Stimulated activated CD4-positive, alpha-beta T cell treated with anti-CD3 and anti-CD28 coated beads, Interleukin-4, amount 100 ng/mL, for 48 hours (primary cell): ENCODE measurements at places on chromosomes 1 and 21.

DNA sequence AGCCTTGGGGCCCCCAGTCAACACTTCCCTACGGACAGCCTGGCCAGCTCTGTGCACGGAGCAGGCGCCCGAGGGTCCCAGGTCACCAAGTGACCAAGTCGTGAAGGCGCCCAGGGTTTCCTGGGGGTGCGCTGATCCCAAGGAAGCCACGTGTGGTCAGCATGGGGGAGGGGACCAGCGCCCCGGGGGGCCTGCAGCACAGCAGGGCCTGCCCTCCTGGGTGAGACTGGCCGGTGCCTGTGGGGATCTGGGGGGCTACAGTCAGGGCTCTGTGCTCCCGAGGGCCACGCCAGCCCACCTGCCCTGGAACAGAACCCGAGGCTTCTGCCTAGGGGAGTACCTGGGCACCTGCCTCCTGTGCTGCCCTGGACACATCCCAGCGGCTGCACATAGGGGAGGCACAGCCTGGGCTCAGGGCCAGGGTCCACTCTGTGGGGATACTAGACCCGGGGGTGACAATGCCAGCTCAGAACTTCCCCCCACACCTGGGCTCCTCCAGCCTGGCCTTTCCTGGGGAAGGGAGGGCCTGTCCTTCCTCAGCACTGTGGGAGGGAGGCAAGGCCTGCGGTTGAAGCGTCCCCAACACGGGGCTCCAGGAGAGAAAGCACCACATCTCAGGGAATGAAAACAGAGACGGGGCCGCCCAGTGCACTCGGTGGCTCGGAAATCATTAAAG is 6.2 kb upstream of the POFUT2 start:
- DNase-seq = no peak

DNA sequence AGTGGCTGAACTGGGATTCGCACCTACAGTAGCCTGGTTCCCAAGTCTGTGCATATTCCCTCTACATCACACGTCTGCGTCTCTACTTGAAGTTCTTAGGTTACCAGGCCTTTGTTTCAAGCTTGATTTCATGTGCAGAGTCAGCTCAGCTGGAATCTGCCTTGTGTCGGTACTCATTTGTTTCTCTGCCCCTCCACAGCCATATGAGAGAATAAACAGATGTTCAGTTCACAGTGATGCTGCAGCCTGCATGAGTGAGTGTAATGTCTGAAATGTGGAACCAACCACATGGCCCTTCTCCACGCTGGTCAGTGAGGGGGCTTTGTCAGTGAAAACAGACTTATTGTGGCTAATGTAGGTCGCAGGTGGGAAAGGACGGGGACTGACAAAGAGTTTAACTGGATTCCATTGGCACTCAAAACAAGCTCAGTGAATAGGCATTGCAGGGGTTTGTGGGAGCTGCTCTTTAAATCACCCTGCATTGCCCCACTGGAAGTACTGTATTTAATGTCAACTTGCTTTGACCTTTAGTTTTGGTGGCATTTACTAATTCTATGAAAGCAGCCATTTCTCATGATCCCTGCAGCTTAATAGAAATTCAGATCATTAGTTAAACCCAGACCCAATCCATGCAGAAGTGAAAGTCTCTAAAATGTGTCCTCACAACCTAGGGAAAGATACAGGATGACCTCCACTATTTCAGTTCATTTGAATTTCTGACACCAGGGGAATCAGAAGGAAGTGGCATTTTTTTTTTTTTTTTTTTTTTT is 136.4 kb upstream of the FAM78B start:
- no peak for DNase-seq

DNA sequence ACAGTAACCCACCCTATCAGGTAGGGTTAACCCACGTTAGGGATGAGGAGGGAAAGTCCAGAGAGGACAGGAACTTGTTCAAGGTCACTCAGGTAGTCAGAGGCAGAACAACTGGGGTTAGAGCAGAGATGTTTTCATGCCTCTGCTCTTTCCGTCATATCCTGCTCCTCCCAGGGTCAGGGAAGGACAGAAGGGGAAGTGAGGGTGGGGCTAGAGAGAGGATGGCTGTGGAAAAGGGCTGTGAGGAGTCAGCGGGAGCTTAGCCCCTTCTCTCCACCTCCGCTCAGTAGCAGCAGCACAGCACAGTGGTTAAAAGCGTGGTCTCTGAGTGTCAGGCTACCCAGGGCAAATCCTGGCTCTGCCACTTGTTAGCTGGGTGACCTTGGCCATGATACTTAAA is 36.5 kb downstream of the DDX20 start:
- DNase-seq = no peak

DNA sequence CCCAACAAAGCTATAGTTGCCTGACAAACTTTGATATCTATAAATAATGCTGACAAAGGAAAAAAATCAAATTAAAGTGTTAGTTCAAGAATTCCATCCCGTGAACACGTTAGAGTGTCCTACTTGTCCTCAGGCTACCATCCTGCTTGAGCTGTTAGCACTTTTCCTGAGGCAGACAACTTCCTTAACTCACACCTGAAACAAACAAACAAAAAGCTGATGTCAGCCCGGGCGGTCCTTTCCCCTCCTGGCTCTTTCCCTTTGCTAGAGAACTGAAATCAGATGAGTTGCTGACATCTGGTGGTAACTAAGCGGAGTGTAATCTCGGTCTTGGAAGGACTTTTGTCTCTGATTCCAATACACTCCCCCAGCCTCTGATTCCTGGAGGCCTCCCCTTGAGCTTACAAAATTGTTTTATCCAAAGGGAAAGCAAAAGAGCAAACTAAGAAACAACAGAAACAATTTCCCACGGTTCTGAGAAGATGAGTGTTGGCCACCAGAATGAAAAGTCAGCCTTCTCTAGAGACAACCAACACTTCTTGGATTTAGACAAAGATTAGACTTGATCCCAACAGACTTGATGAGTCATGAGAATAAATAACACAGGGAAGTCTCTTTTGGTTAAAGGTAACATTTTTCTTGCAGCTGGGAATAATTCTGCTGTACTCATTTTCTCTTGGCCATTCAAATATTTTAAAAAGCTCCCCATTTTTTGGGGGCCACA is 135.4 kb downstream of the PROX1 start:
- DNase-seq = no peak

- DNase-seq = no peak
Observed at GRCh38 chr1:92031281-92032110, 1.7 kb downstream of the EPHX4 start.

GRCh38 chr21:25822981-25823380 is 88.2 kb downstream of the GABPA start:
- no peak for DNase-seq

DNA sequence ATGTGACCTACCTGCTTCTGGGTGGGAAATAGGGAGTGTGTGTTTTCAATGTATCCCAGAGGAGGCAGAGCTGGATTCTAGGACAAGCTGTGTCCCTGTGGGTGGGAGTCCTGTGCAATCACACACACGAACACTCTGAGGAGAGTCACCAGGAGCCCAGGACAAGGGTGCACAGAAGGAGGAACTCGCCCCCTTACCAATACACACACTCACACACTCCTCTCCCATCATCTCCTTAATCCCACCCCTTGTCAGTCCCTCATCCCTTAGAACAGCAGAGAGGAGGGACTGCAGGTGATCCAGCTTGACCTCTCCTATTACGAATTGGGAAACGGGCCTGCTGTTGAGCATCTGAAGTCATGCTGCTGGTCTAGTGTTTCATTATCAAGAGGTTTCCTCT is 8.5 kb upstream of the MYBPHL start:
- no peak for DNase-seq

GRCh38 chr1:165666152-165666825 is 32.1 kb downstream of the ALDH9A1 start:
- no peak for DNase-seq

GRCh38 chr1:87362834-87363426 is 34.2 kb downstream of the LMO4 start:
- no peak for DNase-seq

GRCh38 chr1:145690587-145691558 is 16.3 kb downstream of the PDZK1 start:
- DNase-seq = no peak

DNA sequence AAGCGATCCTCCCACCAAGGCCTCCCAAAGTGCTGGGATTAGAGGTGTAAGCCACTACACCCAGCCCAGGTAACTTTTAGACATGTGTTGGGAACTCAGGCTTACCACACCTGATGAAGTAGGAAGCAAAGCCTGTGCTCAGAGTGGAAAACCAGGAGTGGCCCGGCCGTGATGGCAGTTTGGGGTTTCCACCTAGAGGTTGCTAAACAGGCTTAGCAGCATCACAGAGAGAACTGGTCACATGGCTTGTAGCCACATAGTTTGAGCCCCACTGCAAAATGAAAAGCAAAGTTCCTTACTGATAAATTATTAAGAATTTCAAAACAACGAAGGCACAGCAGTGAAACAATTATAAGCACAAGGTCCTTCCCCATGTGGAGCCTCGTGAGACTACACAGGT is 142.6 kb upstream of the CXADR start:
- DNase-seq = no peak

- DNase-seq = no peak
Observed at GRCh38 chr1:87421809-87422208, 93.1 kb downstream of the LMO4 start.

GRCh38 chr1:7922301-7922700 is 18.3 kb downstream of the TNFRSF9 start:
- no peak for DNase-seq

DNA sequence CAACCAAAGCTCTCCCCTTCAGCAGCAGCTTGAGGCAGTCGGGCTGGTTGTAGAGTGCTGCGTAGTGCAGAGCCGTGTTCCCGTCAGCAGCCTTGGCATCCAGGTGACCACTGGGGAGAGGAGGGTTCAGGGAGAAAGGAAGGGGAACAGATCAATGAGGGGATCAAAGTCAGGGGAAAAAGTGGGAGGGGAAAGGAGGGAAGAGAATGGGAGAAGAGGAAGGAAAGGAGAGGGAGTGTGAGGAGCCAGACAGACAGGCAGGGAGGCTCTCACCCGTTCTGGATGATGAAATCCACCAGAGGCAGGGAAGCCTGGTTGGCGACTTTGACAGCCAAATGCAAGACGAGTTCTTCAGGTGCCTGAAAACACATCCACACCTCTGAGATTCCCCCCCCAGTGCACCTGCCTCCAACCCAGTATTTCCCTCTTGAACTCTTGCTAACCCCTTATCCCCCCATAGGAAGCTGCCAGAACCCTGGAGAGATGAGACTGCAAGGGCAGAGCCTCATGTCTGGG is 9.8 kb upstream of the TCEA3 start:
- no peak for DNase-seq

DNA sequence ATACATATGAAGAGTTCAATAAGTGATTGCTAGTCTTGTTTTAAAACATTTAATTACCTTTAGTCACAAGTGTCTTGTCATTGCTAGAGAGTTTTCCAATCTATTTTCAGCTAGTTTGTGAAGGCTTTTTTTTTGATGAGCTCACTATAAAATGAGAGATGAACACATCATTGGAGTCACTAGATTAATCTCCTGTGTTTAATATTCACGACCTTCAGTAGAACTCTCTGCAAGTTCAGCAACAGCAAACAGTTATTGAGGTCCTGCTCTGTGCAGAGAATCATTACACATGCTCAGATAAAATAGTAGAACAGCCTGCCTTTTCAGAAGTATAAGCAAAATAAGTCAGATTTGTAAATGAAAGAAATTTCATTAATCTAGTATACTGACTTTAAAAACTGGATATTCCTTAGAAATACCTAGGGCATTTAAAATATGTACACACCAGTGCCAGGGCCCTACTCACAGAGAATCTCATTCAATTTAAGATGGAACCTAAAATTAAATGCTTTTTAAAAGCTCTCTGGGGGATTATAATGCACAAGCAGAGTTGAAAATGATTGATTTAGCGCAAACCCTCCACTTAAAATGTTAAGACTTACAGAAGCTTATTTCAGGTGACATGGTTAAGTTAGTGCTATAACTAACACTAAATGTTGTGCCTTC is 30.5 kb downstream of the KRTAP20-3 start:
- DNase-seq = no peak

DNA sequence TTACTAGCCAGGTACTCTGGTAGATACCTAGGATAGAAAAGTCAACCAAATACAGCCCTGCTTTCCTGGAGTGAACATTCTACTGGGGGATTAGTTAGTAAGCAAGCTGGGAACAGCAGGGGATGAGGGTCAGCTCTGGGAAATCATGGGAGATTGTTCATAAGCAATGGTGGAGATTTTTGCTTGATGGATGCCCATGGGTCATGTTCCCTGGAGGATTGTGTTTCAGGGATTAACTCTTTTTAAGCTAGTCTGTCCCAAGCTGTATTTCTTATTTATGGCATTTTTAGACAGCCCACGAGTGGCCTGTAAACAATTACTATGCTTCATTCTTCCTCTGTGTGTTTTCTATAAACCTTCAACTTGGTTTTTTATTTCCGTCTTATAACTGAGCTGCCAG is 18.9 kb downstream of the CACHD1 start:
- DNase-seq = no peak

DNA sequence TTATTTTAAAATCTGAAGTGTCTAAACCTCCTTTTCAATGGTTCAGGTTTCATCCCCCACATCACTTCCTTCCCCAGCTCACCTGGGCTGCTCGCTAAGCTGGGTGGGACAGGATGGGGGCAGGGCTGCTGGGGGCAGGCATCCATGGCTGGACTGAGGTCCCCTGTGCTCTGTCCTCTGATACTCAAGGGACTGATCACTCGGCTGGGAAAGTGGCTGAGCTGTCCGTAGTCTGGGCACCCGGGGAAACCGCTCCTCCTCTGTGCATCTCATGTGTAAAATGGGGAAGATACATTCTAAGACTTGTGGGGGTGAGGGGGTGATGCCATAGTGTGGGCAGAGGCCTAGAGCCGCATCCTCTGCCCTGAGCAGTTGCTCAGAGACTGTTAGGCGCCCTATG is 411.2 kb downstream of the MATN1 start:
- DNase-seq = no peak

GRCh38 chr1:192749349-192749748 is 59.5 kb upstream of the RGS2 start:
- DNase-seq = no peak

DNA sequence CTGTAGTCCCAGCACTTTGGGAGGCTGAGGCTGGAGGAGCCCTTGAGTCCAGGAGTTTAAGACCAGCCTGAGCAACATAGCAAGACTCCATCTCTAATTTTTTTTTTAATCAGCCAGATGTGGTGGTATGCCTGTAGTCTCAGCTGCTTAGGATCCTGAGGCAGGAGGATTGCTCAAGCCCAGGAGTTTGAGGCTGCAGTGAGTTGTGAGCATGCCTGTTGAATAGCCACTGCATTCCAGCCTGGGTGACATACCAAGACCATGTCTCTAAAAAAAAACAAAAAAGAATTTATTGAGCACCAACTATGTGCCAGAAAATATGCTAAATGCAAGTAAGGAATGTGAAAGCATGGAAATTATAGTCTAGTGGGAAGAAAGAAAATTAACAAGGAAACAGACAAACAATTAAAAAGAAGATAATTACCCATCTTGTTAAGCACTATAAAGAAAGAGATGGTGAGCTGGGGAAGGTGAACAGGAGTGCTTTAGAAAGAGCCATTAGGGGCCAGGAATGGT is 104.0 kb upstream of the ZNF678 start:
- no peak for DNase-seq

DNA sequence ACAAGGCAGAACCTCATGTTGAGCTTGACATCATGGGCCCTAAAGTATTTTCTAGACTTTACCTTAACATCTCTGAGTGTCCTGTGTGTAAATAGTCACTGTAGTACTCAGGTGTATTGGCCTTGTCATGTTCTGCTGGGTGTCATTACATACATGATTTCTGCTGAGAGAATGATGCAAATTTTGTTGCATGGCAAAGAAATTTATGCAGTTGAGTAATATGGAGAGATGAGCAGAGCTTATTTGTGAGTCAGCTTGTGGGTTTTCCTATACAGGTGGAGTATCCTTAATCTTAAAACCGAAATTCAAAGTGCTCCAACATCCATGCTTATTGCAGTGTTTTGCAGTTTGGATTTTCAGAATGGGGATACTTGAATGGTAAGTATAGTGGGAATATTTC is 36.6 kb downstream of the RGL1 start:
- no peak for DNase-seq

- DNase-seq = no peak
Observed at GRCh38 chr1:227910511-227911153, 37.1 kb downstream of the WNT9A start.
